Erythroblast (primary cell): ENCODE measurements at places on chromosomes 7 and 10.

DNA sequence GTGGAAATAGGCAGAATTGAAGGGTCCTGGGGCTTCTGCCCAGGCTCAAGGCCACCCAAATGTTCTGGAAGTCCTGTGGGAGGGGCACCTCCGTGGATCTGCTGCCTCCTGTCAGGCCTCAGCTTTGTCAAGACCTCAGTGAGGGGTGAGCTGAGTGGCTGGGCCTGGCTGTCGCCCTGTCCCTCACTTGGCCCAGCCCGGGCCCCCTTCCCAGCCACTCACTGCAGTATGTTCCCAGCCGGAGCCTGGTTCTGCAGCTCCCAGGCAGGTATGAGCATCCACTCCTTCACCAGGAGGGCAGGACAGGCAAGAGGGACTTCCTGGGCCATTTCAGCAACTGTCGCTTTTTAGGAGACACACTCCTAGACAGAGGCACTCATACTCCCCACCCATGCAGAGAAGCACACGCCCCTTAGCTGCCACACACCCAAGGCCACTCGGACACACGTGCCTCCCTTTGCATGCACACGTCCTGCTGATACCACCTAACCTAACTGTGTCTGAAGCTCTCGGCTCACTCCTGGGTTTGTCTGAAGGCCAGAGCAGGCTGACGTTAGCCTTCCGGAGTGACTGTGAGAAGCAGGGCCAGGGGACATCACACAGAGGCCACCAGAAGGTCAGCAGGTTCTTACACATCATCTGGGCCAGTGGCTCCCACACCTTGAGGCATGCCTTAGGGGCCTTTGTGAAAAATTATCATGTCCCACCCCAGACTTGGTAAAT lies 72.2 kb upstream of the COL13A1 start:
- no peak for DNase-seq

GRCh38 chr10:79189853-79190435 lies 121.2 kb downstream of the ZMIZ1 start:
- no peak for DNase-seq

DNA sequence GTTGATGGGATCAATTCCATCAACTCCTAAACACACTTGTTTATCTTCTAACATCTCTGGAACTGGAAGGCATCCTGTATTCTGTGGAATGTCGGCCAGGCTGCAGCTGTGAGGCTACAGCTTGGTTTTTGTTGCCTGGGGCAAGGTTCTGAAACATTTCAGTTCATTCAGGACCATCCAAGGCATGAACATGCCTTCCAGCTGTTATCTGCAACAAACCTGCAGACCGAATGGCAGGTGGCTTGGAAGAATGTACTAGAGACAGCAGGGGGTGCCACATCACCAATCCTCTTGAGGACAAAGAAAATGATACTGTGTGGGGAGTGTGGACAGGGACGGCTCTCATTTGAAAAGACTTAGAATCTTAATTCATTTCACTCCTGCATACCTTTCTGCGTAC lies 12.4 kb downstream of the PAPOLB start:
- DNase-seq: peak; percentile 21

DNA sequence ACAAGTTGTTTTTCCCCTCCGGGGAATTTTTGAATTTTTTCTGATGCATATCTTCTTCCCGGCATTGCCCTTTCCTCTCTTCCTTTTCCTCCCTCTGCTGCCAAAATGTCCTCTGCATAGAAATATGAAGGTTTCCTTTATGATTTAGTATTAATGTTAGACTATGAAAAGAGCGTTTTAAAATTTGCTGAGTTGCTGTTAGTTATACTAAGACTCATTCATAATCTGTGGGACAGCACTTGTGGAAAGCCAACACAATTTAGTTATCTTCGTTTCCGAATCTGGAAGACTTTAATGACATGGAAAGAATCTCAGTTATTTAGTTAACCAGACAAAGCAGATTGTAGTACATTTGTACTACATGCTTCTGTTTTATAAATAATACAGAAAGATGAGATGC lies 25.0 kb downstream of the POU6F2 start:
- DNase-seq: no peak

DNA sequence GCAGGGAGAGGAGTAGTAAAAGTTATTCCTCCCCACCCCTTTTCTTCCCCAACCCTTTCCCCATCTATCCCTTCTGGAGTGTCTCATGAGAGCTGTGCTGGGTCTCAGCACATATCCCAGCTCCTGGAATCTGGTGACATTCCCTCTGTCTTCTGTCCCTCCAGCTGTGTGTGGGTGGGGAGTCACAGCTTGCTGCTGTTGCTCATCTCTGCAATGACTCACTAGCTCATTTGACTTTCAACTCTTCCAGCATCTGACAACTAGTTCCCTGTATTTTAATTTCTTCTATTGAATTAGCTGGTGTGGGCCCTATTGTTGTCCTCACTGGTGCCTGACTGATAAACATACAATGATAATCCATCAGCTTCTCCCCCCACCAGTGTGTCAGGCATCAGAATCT lies 198.9 kb upstream of the AUTS2 start:
- DNase-seq: no peak

DNA sequence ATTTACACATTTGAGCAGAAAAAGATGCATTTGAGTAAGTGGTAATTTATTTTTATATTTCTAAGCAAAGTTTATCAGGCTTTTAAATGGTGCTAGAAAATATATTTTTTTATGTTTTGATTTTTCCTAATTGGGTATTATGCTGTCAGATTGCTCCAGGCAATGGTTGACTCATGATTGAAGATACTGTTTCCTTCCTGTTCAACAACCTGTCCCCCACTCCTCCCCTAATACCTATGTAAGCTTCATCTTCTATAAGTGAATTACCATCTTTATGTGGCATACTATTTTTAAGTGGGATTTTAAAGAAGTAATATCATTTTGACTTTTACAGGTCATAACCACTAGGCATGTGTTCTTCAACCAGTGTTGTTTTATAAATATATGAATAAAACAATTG lies 21.4 kb downstream of the TSPAN13 start:
- DNase-seq: peak; percentile 35

DNA sequence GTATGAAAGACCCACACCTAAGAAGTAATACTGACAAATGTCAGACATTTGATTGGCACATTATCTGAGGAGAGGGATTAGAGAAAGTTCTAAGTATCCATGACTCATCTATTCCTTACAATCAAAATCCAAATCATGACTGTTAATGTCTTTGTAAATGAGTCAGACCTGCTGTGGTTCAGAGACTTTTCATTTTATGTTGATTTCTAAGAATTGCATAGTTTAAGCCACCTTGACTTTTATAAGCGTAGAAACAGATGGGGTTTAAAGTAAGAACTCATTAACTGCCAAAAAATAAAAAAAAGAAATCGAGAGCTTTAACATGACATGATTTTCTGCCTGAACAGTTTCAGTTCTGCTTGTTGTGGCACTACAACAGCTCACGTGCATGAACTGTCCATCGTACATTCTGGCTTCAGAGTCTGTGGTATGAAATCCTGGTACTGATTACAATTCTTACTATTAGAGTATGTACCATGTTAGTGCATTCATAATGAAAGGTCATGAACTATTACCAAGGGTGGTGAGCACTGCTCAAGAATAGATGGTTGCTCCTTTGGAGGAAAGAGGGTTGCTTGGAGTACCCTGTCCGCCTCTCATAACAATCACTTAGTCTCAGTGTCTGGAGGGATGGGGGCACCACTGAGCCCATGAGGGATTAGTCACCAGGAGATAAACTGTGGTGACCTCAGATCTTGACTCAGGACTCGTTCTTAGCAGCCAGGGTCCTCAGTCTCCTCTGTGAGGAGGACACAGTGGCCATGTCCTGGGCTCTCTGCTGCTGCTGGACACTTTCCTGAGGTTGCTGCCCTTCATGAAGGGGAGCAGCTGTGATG lies 42.2 kb downstream of the ACSM6 start:
- DNase-seq: no peak

DNA sequence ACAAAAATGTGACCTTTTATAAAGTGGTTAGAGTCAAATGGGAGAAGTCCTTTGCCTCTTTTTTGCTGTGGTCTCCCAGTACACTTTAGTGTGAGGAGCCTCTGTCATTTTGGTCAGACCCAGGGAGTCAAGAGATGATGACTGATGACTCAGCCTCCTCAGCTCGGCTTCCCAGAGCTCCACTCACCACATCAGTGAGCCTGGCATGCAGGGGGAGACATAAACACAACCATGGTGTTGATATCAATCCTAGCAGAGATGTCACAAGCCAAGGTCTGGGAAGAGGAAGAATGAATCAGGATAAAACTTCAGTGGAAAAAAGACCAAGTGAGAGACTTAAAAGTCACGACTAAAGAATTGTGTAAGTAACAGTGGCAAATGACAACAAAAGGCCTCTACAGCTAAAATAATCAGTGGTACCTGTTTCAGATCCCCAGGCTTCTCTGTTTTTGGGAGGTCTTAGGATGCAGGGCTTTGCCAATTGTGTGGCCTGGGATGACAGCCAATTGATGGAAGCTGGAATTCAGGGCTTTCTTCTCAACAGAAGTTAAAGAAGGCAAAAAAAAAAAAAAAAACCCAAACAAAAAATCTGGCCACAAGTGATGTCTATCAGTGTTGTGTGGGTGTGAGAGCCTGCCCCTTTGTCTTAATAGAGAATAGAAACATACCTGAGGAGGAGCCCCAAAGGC lies 50.2 kb downstream of the TFAM start:
- DNase-seq: no peak

- DNase-seq: no peak
These were observed 250.1 kb downstream of the ABCA13 start for GRCh38 chr7:48421357-48421756.

DNA sequence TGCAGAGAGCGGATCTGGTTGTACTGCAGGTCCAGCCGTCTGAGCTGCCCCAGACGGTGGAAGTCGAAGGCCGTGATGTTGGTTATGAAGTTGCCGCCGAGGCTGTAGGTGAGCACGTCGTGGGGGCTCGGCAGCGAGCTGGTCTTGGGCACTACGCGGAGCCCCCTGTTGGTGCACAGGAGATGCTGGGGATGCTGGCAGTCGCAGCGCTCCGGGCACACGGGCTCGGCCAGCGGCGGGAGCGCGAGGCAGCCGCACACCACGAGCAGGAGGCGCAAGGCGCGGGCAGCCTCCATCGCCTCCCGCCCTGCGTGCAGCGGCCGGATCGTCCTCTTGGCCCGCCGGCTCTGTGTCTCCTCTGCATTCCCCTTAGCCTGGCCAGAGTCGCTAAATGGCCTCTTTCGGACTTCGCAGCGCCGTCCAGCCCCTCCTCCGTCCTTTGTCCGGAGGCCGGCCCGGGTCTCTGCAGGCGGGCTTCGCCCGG lies 337 bp downstream of the TRIL start:
- peak; percentile 28 for DNase-seq

- DNase-seq: no peak
These were observed 21.7 kb upstream of the RNF32 start for GRCh38 chr7:156618780-156619367.

DNA sequence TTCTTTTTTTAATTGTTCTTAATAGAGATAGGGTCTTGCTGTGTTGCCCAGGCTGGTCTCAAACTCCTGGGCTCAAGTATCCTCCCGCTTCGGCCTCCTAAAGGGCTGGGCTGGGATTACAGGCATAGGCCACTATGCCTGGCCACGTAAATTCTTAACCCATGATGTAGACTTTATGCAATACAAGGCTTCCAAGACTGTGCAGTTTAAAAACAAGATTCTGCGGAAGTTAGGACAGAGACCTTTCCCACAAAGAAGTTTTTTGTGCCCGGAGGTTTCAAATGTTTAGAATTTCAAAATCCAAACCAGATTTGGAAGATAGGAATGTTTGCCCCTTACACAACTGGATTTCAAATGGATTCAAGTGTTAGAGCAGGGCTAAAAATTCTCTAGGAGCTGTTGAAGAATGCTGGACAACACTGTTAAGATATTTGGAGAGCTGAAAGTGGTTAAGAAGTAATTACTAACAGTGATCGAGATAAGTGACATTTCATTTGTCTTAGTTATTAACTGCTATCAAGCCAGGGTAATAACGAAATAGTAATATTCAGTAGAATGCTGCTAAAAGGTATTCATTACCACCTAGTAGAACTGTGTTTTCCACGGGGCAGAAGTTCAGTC lies 7.4 kb downstream of the APBB1IP start:
- no peak for DNase-seq

DNA sequence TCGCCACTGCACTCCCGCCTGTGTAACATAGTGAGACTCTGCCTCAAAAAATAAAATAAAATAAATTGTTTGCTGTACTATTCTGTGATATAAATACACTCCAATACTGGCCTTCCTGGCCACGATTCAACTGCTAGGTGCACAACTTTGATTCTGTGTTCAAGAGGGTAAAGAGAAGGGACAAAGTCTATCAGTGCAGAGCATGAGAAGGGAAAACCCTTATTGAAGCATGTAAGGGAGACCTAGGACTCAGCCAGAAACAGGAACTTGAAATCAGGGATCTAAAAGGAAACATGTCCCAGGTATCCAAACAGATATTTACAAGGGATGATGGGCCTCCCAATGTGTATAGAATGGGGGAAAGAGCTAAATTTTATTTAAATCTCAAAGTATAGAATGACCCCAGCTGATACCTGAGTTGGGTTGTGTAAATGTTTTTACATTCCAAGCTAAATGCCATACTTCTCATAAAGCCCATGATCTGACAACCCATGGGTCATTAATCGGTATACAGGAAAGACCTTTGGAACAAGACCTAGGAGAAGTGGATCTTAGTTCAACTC lies 9.0 kb upstream of the KBTBD2 start:
- no peak for DNase-seq

DNA sequence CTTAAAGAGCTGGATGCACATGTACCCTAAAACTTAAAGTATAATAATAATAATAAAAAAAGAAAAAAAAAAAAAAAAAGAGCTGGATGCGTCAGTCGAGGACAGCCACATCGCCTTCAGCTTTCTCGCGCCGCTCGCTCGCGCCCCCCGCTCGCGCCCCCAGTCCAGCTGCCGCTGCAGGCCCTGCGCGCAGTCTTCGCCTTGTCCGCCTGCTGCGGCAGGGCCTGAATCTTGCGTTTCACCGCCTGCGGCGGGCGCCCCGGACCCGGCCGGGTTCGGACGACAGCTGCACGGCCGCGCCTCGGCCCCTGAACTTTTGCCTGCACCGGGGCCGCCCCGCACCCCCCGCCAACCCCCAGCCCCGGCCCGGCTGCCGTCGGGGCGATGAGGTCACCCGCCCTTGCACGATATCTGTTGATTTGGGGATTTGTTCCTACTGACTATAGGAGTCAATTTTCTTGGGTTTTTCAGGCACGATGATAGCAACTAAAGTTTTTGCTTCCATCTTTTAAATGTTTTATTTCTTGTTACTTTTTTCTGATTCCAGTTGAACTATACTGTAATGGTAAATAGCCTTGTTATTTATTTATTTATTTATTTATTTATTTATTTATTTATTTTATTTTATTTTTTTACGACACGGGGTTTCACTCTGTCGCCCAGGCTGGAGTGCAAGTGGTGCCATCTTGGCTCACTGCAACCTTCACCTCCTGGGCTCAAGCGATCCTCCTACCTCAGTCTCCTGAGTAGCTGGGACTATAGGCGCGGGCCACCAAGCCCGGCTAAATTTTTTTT lies 33.5 kb upstream of the CPN1 start:
- DNase-seq: no peak

- DNase-seq: no peak
These were observed 18.7 kb downstream of the PKD2L1 start for GRCh38 chr10:100311298-100311697.
